Activated T-cell treated with anti-CD3 and anti-CD28 coated beads, Interleukin-2, amount 50 U/mL, for 72 hours (primary cell): ENCODE measurements at places on chromosomes 5 and 9.

GRCh38 chr9:32069969-32070368, 314.5 kb upstream of the ACO1 start:
- DNase-seq, result no peak

DNA sequence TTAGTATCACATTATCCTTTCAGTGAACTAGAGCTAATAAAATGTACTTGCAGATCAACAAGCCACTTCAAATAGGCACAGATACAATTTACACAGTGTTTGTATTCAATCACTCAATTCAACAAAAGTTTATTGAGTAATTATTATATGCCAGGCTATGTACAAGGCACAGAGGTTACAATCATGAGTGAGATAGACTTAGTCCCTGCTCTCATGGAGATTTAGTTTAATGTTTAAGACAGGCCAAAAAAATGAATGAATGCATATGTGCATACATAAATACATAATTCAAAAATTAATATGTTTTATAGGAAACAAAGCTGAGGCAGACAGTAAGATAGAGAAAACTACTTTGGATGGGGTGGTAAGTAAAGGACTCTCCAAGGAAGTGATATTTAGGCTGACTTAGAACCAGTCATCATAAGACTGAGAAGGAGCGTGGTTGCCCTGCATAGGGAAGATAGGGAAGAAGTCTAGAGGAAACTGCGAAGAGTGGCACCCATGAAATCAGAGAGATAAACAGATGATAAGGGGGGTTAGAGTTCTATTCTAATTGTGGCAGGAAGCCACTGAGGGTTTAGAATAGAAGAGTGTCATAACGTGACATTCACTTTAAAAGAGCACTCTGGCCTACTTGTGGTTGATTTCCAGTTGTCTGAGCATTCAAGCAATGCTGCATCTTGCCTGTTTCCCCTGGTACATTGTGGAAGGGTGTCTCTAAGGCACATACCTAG, 49.7 kb upstream of the GRAMD2B start:
- DNase-seq, result no peak

DNA sequence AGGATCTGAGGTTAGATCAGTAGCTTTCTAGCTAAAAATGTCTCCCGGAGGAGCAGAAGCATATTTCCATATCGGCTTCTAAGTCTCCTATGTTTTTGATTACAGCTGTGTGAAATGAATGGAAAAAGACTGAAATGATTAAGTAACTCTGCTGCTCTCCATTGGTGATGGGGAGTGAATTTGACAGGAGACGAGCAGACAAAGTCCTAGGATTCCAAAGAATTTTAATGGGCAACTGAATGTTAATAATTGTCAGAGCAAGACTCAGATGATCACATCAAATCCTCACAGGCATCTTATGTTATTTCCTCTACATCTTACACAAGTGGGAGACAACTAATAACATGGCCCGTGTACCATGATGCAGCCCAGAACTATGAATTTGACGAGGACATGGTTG, 66.8 kb downstream of the LIX1 start:
- DNase-seq, result no peak

GRCh38 chr9:82604947-82605656, 457.8 kb downstream of the RASEF start:
- no peak for DNase-seq

GRCh38 chr9:95197692-95198271, 119.7 kb downstream of the FANCC start:
- no peak for DNase-seq

DNA sequence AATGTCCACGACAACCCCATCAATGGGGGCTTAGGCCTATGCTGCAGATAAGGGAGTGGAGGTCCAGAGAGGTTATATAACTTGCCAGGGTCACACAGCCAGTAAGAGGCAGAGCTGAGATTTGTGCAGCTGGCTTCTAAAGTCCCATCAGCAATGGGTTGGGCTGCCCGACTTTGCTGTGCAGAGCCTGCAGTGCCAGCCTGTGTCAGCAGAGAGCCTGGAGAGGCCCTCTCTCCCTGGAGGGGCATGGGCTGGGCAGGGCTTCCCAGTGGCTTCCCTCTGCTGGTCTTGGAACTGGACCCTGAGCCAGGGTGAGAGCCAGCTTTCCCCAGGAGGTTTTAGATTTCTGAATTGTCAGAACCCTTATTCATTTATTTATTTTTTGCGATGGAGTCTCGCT, 77.2 kb upstream of the RAPGEF1 start:
- DNase-seq, result no peak

DNA sequence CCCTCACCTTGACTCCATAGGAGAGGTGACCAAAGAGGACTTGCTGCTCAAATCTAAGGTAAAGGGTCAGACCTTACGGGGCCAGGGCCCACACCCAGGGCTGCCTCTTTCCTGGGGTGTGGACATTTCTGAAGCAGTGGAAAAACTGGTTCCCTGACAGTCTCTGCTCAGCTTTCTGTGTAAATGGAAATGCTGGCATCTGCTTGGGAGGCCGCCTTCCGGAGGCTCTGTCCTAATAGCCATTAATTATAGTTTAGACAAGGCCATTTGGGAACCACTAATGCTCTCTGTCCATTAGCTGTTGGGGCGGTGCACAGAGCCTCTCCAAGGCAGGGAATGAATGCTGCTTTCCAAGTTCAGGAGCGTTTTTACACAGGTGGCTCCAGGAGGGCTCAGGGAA, 17.3 kb downstream of the USP20 start:
- DNase-seq, result no peak

- DNase-seq, result no peak
Observed at GRCh38 chr9:34010979-34011378, 37.7 kb downstream of the UBAP2 start.

DNA sequence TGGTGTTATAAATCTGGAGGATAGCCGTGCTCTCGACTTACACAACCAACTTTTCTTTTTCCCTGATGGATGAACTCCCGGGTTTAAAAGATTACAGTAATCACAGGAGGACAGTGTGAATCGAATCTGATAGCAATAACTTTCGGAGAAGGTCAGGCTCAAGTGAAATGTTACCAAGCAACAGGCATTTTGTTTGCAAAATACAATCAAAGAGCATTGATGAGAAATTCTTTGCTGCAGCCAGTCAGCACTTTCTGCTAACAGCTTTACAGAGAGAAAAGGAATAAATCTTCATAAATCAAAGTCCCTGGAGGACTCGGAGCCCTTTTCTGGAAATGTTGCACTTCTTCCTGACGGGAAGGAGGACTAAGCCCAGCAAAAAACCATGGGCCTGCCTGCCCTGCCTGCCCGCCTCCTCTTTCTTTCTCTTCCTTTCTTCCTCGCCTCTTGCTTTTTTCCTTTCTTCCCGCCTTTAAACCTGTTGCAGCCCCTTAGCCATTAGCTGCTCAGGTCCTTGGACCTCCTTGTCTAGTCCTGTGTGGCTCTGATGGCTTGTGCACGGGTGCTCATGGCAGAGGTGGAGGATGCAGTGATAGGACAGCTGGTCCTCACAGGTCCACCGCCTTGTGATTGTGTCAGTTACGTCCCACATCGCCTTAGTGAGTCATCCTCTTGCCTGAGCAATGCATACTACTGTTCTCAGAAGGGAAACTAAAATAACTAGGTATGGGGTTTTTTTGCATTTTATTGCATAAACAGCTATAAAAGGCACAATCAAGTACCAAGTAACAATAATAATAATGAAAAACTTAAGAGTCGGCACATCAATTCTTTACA, 6.2 kb downstream of the DMRT3 start:
- no peak for DNase-seq

DNA sequence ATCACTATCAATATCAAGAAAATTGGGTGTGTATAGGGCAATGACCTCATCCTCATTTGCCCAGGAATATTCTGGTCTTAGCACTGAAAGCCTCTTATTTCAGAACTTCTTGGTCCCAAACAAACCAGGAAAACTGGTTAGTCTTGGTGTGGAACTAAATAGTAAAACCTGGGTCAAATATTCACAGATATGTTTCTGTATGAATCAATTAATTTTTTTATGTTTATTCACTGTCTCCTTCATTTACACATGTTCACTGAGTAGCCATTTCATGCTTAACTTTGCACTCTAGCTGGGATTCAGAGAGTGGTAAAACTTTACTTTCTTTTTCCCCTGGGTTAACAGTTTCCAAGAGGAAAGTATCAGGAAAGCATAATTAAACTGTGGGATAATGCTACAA, 113.7 kb upstream of the PAPPA start:
- no peak for DNase-seq

DNA sequence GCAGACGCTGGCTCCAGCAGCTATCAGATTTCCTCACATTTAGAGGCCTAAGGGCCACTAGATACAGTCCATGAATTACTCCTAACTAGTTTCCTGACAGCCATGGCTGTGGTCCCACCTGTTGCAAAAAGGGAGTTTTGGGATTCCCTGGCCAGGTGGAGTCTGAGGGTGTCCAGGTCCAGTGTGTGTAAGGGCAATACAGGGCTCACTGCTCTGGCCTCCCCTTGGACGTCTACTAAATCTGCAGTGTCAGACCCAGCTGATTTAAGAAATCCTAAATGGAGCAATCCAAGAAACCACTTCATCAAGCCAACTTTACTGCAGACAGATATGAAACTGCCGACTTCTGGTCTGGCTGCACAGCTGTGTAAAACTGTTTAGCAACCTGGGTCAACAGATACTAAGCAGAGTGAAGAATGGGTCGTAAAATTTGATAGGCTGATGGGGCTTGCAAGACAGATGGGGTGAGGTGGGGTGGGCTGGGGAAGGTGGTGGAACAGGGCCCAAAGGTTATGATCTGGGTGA, 116.4 kb downstream of the GADD45G start:
- no peak for DNase-seq

DNA sequence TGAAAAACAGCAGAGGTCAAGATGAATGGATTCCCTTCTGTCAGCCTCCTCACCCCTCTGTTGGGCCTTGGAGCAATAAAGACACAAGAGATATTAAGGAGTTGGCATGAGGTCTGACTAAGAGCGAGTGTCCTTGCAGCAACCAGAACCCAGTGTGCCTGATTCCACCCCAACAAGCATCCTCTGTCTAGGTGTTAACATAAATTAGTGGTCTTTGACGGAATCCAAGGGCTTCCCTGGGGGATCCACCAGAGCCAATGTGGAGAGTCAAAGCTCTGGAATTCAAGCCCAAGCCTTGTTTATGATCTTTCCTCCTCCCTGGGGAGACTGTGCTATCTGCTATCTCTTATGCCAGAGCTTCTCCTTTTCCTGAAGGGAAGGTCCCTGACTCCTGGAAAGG, 128.1 kb upstream of the SMIM23 start:
- no peak for DNase-seq

DNA sequence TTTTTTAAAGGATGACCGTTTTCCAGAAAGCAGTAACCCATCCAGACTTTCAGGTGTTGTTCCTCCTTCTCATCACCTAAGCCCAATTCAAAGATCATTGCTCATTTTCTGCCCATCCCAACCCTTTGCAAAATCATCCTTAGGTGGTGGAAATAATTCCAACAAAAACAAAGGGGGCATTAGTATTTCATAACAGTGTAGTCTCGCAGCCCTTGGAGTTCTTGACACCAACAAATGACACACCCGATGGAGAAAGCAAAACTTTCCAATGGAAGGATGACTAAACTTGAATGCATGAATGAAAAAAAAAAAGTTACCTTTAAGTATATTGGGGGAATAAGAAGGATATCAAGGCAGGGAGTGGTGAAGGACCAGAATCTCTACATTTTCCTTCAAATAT, 117.0 kb downstream of the PAPPA start:
- DNase-seq, result no peak
